ENCODE measurements at places on chromosomes 4 and X.

DNA sequence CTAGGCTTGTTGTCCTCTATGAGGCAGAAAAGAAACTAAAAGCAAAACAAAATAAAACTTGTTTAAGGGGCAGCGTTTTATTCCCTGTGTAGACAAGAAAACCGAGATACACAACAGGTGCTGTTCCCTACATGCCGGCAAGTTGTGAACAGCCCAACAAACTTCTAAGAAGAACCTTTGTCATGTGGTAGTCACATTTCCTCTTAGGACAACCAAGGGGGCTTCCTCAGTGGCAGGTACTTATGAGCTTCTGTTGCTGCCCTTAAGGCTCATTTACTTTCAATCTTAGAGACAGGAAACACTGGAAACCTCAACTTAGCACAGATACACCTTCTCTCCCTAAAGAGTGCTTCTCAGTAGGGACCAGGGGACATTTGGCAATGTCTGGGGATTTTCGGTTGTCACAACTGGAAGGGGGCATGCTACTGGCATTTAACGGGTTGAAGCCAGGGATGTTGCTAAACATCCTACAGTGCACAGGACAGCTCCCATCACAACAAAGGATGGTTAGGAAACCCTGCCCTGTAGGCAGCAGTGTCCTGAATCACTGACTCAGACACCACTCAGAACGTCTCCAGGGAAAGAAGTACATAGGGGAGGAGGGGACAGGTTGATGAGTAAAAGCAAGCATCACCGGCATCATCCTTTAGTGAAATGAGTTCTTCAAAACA, 111.0 kb downstream of the ASB9 start:
- DNase-seq: no peak

DNA sequence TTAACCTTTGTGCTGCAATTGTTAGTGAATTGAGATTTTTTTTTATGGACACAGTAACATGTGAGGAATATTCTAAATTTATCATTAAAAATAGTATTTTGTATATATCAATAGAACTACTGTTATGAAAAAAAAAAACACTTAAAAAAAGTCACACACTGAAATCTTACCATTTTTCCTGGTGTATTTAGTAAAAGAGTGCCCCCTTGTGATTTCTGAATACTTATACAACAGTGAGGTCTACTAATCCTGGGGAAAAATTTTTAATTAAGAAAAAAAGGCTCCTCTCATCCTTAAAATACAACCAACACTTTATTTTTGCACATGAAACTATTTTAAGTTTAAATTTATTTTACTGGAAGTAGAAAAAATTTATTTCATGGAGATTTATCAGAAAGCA, 56.4 kb upstream of the SPOCK3 start:
- DNase-seq: peak; percentile 22

DNA sequence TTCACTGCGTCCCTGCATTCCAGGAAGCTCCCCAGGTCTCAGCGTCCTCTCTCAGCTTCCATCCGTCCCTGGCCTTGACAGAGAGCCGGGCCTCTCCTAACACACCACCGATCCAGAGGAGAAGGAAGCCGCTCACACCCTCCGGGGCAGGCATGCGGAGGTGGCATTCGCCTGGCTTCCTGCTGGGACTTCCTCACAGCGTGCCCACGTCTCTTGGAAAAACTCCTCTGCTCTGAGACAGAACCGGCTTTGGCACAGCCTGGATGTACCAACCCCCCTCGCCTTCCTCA, 3.2 kb downstream of the CTAG2 start:
- no peak for DNase-seq

DNA sequence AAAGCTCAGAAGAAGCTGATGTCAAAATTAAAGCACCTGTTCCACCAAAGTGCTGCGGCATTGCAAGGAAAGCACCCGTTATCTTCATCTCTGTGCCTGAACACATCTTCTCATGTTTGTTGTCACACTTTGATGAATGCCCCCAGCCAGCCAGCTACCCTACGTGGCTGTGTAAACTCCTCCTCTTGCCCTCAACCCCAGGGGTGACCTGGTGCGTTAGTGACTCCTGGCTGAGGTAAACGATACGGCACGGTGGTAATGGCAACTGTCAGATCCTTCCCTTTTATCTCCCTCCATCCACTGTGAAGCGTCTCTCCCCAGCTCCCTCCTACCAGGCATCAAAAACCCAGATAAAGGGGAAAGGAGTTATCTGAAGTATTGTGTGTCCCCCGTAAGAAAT, 90.6 kb upstream of the WWC2 start:
- no peak for DNase-seq

DNA sequence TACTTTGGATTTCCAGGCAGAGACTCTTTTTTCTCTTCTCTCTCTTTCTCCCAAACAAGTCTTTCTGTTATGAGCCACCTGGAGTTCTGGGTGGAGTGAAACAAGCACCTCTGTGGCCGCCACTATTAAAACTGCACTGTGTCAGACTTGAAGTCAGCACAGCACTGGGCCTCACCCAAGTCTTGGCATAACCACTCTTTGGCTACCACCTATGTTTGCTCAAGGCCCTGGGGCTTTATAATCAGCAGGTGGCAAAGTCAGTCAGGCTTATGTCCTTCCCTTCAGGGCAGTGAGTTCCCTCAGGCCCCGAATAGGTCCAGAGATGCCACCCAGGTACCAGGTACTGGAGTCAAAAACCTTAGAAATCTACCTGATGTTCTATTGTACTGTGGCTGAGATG, 52.4 kb downstream of the ITIH6 start:
- no peak for DNase-seq

DNA sequence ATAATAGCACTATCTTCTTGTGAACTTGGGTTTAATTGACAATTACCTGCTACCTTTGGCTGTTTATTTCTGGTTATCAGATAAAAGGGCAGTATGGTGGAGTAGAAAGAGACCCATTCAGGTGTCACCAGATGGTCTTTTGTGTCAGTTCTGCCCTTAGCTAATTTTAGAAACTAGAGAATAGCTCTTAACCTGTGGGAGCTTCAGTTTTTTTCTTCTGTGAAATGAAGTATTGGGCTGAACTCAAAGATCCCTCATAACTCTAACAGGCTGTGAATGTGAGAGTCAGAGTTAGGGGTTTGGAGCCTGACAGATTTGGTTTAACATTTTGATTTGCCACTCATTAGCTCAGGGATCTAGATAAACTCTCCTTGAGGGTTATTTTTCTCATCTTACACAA, 335.2 kb downstream of the PPP1R2C start:
- no peak for DNase-seq

DNA sequence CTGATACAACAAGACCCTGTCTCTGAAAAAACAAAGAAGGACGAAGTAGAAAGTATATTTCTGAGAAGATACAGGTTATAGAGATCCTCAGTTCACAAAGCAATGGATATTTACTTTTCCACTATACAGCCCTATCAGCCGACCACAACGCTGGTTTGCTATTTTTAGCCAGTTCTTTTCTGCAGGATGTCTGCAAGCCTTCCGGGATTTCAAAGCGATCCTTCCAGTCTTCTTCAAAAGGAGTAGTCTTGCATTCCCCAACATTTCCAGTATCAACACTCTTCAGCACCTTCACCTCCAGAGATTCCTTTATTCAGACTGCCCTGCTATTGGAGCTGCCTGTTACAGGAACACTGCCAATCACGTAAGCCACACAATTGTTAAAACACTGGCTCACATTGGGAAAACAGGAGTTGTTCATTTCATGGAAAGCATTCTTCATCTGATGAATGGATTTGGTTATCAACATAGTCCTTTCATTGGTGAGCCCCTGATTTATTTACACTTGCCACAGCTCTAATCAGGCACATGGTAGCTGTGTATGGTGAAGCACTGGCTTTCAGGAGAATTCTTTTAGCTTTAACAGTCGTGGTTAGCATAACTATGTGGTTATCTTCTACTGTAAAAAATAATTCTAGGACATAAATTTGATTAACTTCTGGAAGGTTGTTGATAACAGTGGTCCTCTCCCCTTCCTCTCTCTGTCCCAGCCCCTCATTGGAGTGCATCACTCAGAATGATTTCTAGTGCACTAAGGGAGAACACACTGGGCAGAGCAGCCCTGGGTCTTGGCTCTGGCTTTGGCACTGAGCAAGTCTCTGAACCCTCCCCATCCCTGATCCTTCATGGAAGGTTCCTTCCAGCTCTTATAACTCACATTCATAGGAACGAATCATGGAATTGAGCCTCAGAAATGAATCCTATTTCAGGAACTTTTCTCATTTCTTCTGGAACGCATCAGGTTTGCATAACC, 109.9 kb upstream of the SORBS2 start:
- no peak for DNase-seq

DNA sequence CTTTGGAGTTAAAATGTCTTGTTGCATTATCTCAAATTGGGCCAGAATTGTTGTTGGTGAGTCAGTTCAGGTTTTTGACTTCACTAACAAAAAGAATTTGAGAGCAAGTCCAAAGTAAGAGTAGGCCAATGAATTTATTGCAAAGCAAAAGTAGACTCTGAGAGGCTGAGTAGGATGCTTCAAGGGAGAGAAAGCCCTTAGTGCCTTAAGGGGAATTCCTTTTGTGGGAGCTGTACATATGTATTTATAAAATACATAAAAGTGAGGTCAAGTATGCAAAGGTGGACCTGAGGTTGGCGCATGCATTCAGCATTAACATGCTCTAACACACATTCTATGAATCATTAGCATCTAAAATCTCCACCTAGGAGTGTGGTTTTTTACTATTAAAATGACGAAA, 565.4 kb downstream of the GRXCR1 start:
- no peak for DNase-seq

DNA sequence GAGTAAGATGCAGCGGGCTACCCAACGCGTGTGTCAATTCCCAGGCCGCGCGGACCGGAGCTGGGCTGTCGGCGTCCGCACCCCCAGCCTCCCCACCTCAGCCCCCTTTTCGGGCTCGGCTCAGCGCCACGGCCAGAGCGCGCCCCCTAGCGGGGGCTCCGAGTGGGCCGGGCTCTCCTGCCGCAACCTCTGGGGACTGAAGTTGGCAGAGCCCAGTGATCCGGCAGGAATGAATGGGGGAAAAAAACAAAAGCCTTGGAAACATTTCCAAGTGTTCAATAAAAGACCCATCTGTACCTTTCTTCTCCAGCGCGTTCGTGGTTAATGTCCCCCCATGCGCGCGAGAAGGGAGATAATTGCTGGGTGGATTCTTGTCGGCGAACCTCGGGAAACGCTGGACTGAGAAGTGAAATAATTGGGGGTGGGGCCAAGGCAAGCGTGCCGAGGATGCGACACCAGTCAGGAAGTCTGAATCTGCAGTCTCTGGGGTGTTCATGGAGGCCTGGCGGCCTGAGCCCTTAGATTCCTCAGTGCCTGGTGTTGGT, 5.2 kb upstream of the ARX start:
- DNase-seq: no peak

GRCh38 chrX:17828171-17828570, 32.9 kb downstream of the RAI2 start:
- DNase-seq: no peak

Data from DMS153 (cell line).